ENCODE measurements at places on chromosomes 13 and 19.

DNA sequence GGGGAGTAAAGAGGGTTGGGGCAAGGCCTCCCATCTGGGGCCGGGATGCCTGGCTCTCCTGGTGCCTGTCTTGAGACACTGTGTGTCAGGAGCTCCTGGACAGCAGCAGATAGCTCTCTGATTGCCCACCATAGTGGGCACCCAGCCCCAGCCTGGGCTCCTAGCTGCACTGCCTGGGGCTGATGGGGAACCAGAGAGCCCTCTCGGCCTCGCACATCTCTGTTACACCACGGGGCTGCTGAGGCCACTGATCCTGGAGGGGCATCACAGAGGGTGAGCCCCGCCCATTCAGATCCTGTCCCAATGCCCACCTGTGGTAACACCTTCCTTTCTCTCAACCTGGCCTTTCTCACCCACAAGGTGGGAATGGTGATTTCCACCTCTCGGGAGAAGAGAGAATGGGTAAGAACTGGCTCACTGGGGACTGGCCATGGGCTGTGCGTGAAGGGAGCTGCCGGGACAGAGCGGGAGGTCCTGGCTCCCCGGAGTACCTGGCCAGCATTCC lies 135.9 kb downstream of the URI1 start:
- no peak for DNase-seq

GRCh38 chr13:100280681-100281080 lies 191.8 kb downstream of the PCCA start:
- no peak for DNase-seq

GRCh38 chr19:19256072-19256969 lies 16.8 kb downstream of the TM6SF2 start:
- no peak for DNase-seq

GRCh38 chr19:16338470-16339360 lies 14.1 kb downstream of the KLF2 start:
- DNase-seq: peak; percentile 92

GRCh38 chr13:51605698-51606097 lies 21.4 kb downstream of the WDFY2 start:
- no peak for DNase-seq

DNA sequence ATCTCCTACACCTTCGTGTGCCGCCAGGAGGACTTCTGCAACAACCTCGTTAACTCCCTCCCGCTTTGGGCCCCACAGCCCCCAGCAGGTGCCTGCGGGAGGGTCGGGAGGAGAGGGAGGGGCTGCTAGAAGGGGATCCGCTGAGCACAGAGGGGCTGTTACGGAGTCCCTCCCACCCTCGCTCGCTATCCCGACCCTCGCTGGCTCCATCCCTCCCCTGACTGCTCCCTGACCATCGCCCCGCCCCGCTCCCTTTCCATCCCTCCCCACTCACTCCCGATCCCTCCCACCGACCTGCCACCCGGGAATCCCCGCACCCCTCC lies 780 bp downstream of the CD177 start:
- DNase-seq: no peak

- no peak for DNase-seq
Observed at GRCh38 chr19:49109569-49110233, 4.5 kb upstream of the LIN7B start.

DNA sequence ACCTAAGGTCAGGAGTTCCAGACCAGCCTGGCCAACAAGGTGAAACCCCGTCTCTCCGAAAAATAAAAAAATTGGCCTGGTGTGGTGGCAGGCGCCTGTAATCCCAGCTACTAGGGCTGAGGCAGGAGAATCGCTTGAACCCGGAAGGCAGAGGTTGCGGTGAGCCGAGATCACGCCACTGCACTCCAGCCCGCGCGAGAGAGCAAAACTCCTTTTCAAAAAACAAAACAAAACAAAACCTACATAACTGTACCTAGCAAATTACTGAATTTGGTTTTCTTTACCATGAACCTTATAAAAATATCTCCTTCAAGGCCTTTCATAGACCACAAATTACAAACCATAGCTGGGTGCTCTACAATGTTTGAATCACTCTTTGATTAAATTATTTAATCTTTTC lies 760 bp downstream of the ZNF91 start:
- no peak for DNase-seq

DNA sequence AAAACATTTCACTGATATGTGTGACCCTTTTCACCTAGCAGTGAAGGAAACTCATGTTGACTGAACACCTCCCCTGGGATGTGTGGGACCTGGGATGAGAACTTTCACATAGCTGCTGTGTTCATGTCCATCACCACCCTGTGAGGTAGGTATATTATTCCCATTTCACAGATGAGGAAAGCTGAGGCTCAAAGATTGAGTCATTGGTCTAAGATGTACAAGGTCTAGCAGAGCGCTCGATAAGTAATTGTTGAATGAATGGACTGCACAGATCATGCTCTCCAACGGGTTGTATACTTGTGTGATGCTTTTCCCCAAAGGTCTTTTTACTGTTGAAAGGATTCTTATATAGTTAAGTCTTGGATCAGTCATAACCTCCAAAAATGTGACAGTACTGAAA lies 75.6 kb upstream of the TSC22D1 start:
- no peak for DNase-seq

DNA sequence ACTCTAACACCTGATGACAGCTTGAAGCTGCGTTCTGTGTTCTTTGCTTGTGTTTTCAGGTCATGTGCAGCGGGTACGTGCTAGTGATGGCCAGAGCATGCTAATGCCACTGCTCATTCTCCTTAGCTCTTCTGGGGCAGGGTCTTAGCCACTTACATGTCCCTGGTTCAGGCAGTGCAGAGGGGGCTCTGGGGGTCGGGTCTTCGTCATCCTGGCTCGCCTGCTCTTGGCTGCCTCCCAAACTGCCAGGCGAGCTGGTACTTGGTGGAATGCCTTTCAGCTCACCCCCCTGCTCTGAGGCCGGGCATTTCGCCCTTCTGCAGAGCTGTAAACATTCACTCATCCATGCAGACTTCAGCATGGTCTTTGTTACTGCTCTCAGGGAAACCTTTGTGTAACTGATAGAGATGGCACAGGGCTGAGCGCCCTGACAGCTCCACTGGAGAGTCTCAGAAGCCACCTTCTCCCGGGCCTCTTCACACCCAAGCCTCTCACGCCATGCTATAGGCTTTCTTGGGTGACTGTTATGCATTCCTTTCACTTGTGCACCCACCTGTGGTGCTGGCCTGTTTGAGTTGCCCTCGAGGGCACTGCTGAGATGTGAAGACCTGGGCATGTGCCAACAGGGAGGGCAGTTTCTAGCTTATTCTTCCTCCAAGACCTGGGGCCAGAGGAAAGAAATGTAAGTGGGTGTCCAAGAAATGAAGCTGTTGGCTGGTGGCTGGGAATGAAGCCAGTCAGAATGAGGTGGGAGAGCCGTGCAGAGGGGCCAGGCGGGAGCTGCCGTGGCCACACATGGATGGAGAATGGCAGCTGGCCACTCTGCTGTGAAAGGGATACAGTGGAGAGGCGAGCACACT lies 24.4 kb downstream of the FAM124A start:
- DNase-seq: no peak

DNA sequence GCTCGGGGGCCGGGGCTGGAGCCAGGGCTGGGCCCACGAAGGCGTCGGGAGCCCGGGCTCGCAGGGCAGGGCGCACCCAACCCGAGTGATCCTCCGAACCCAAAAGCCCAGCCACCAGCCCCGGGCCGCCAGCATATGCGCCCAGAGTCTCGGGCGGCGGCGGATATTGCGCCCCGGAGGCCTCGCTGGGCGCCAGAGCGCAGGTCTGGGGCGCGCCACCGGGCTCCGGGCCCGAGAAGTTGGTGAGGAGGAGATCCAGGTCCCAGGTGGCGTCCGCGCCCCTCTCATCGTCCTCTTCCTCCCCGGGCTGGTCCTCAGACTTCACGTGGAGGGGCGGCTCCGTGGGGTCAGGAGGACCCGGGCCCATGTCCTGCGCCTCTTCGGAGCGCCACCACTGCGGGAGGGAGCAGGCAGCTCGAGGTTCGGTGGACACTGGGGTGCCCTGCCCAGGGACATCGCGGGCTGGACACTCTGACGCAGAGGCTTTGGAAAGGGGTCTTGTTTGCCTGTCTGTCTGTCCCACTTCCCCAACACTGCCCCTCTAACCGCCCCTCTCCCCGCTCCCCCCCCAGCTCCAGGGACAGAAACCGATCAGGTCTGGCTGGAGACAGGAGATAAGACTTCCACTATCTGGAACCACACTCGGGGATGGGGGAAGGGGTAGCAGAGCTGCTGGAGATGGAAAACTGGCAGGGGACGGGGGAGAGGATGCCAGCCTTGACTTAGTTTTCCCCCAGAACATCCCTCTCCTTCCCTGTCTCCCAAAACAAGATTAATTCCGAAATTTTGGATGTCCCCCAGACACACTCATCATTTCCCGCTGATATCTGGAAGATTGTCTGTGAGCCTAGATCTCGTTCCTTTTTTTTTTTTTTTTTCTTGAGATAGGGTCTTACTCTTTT lies 1.0 kb downstream of the KLF1 start:
- DNase-seq: no peak

GRCh38 chr19:10520652-10521318 lies 3.5 kb upstream of the S1PR5 start:
- no peak for DNase-seq

DNA sequence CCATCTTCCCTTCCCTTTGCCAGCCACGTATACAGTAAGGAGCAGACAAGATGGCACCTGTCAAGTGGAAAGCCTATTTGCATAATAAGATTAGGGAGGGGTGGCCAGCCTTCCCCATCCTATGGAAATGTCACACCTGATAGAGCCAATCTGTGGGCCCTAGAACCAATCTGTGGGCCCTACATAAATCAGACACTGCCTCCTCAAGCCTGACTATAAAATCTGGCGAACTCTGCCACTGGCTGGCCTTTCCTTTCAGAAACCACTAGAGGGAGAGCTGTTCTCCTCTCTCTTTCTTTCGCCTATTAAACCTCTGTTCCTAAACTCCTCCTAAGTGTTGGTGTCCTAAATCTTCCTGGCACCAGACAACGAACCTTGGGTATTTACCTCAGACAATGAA lies 231.5 kb upstream of the KLHL1 start:
- DNase-seq: no peak

- DNase-seq: peak; percentile 20
Observed at GRCh38 chr13:20489185-20489820, 36.4 kb downstream of the CRYL1 start.

DNA sequence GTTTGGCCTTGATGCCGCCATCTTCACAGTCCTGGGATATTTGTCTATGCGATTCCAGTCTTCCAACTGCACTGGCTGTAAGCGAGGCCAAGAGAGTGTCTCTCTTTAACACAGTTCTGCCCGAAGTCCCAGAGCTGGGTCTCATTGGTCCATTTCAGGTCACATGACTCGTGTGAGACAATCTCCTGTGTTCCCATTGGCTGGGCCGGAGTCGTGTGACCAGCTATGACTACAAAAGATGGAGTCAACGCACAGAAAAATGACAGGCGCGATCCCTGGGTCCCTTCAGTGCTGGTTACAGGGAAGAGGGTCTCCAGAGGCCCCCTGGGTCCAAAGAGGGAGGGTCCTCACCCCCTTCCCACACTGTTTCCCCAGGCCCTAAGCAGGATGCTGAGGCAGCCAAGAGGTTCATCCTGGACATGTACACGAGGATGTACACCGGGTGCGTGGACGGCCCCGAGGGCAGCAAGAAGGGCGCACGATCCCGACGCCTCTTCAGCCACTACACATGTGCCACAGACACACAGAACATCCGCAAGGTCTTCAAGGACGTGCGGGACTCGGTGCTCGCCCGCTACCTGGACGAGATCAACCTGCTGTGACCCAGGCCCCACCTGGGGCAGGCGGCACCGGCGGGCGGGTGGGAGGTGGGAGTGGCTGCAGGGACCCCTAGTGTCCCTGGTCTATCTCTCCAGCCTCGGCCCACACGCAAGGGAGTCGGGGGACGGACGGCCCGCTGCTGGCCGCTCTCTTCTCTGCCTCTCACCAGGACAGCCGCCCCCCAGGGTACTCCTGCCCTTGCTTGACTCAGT lies 15.9 kb upstream of the S1PR4 start:
- no peak for DNase-seq

GRCh38 chr13:88601949-88602348 lies 930.8 kb downstream of the SLITRK5 start:
- DNase-seq: no peak

- no peak for DNase-seq
Observed at GRCh38 chr19:9875031-9875627, 40.0 kb downstream of the PIN1 start.

GRCh38 chr13:81350056-81350455 lies 1009.1 kb upstream of the SPRY2 start:
- no peak for DNase-seq

- no peak for DNase-seq
Observed at GRCh38 chr13:51230477-51231105, 8.4 kb downstream of the FAM124A start.

GRCh38 chr13:27783111-27783510 lies 9.2 kb upstream of the GSX1 start:
- no peak for DNase-seq

- no peak for DNase-seq
Observed at GRCh38 chr19:44539236-44539826, 9.9 kb upstream of the CEACAM20 start.

All from HTR-8/SVneo (cell line).